ENCODE measurements at places on chromosomes 2 and 18. TPM values are rescaled to one million over a fixed set of nuclear protein-coding genes. Genes with fewer than 3 reads are reported as not detected.
A peak's percentile ranks its signal among the peaks of the same experiment; 100 is the strongest.

The TEKT4 gene
- not detected for total RNA-seq

The ZNF512 gene
- 37.6 TPM for total RNA-seq

The MYO5B gene
- 4.6 TPM for total RNA-seq

The UGT1A8 gene
- total RNA-seq: not detected

The AQP12A gene
- not detected for total RNA-seq

The SCG2 gene
- total RNA-seq: not detected

The IL1F10 gene
- total RNA-seq: not detected

The POTEJ gene
- not detected for total RNA-seq

The SDC1 gene
- 43.8 TPM for total RNA-seq

The LRRTM4 gene
- total RNA-seq: 0.16 TPM

DNA sequence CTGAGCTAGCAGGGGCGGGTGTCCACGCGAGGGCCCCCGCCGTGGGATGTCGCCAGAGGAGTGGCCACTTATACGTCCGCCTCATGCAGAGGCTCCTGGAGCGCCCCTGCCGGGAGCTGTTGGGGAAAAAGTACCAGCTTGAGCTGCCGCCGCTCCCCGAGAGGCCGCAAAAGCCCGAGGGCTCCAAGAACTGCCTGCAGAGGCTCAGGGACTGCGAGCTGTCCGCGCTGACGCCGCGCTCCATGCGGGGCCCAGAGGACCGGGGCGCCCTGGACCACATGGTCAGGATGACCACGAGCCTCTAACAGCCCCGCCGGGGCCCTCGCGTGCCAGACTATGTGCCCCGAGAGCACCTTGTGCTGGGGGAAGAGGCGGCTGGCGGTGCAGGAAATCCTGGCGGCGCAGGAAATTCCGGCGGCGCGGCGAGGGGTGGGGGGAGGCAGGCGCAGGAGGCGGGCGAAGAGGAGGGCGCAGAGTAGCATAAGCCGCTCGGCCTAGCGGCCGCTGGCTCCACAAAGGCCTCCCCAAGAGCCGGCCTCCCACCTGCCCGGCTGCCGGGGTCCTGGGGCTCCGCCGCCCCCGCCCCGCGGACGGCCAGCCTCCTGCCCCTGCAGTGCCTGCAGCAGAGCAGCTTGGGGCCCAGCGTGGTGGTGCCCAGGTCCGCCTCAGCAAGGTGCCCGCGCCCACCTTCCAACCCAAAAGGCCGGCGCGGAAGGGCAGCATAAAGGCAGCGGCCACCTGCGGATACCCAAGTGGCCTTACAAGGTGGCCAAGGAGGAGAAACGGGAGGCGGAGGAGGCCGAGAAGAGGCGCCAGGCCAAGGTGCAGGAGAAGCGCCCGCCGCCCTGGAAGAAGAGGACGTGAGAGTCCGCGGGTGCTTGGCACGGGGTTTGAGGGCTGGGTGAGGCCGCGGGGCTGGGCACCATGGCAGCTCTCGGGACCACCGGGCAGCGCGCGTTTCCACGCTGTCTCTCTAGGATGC is 42.1 kb upstream of the TRIM43B start:
- DNase-seq: peak; percentile 86

GRCh38 chr2:130964931-130965330 is 128.2 kb downstream of the ARHGEF4 start:
- no peak for DNase-seq

DNA sequence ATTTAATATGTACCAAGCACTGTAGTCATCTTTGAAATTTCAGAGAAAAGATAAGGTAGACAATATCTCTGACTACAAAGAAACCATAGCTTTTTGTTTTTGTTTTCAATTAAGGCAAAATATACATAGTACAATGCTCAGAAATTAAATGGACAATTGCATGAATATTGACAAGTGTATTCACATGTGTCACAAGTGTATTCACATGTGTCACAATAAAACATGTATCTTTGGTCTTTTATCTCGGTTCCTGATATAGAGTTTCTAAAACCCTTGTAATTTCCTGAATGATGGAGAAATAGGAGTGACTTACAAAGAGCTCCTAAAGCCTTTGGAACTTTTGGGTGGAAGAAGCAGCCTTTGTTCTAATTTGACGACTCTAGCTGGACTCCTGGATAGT is 756.4 kb downstream of the EPHA4 start:
- DNase-seq: no peak

- DNase-seq: no peak
Measured at GRCh38 chr2:68744366-68744912, 9.8 kb downstream of the ARHGAP25 start.

GRCh38 chr2:11563784-11564666 is 30.2 kb downstream of the GREB1 start:
- DNase-seq: peak; percentile 20

DNA sequence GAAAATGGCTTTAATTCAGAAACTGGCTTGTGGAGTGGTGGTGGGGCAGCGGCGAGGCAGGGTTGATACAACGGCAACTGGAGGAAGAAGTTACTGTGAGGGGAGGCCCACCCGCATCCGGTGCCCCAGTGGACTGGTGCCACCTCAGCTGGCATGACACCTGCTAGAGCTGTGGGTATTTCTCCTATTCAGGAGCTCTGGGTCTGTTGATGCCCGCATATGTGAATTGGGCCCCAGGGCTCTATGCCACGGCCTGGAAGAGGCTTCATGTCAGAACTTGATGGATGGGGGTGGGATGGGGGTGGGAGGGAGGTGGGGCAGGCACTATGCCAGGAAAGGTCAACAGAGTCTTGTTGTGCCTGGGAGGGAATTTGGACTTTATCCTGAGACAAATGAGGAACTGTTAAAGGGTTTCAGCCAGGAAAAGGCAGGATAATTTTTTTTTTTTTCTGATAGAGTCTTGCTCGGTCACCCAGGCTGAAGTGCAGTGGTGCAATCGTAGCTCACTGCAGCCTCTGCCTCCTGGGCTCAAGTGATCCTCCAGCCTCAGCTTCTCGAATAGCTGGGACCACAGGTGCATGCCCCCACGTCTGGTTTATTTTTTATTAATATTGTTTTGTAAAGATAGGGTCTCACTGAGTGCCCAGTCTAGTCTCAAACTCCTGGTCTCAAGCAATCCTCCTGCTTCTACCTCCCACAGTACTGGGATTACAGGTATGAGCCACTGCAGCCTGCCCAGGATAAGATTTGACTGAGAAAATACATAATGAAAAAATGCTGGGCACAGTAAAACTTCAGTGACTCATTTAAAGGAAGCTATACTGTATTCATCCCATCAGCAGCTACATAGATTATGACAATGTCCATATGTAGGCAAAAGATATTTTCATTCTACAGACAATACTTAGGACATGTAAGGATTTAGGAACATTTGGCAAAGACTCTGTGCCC is 52.6 kb downstream of the SH2D6 start:
- DNase-seq: peak; percentile 82

GRCh38 chr2:236866542-236867340 is 218.9 kb upstream of the COPS8 start:
- no peak for DNase-seq

DNA sequence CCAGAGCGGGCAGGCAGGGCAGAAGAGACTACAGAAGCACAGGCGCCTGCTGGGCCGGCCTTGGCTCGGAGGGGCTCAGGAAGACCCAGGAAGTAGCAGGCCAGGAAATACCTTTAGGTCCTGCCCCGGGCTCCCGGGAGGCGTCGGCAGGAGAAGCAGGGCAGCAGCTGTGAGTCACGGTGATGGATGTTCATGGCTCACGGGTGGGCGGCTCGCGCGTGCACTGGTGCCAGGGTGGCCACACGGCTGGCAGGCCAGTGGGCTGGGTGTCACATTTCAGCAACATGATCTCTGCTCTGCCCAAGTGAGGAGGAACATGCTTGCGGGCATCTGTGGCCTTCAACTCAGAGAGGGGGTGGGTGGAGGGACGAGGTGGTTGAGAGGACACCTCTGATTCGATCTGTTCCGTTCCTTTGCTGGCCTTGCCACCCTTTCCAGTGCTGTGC is 139.3 kb downstream of the KLHL29 start:
- no peak for DNase-seq

DNA sequence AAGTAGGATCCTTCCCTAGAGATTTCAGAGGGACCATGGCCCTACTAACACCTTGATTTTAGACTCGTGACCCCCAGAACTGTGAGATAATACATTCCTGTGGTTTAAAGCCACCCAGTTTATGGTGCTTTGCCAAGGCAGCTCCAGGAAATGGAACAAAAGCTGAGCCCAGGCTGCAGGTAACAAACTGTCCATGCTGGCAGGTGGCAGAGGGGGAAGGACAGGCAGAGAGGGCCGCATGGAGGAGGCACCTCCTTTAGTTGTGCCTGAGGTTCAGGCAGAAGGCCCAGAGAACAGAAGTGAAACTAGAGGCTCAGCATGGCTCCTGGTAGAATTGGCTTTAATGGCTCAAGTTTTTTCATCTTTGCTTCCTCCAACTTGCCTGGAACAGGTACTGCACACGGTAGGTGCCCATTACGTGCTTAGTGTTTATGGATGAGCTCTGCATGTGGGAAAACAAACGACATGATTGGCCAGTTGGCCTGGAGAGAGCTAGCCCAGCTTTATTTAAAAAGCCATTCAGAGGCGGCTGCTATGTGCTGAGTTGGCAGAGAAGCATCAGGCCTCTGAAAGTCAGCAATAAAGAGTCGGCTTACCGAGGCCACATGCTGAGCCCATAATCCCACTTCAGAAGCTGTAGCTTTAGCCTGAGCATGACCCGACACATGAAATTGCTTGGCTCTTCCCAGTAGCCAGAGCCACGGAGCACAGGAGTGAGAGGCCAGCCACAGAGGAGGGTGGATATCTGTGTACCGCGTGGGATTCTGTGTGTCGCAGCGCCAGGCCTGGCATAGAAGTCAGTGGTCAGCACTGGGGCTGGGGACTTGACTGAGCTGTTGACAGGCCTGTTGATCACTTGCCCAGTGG is 36.5 kb downstream of the HS1BP3 start:
- peak; percentile 66 for DNase-seq

DNA sequence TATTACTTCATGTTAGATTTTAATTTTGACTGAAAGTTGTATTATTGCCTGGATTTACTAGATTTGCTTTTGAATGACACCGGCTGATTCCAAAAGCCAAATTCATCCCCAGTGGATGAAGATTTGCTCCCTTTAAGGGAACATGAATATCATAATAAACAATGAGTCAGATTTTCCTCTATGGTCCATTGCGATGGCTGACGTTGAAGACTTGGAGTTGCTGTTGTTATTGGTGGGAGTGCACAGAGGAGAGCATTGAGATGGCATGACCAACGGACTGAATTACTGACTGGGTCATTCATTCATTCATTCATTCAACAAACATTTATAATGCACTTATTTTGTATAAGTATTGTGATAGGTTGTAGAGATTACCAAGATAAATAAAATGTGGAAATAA is 33.4 kb upstream of the LYPD1 start:
- no peak for DNase-seq

- peak; percentile 88 for DNase-seq
Measured at GRCh38 chr2:60552078-60552850, 1.2 kb downstream of the BCL11A start.

- no peak for DNase-seq
Measured at GRCh38 chr2:46559261-46559660, 79.9 kb downstream of the TMEM247 start.

DNA sequence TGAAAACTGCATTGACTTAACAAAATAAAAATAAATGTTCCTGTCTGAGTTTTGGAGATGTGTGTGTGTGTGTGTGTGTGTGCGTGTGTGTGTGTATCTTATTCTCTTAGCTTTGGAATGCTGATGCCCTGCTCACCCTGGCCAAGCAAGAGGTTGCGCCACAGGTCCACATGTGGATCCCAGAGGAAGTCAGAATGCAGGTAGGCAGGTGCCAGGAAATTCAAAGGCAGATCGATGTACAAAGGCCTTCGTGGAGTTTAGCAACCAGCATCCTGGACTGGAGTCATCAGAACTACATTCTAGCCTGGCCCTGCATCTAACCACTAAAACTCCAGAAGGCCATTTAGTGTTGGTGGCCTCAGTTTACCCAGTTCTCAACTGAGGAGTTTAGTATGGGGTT is 12.4 kb downstream of the G6PC2 start:
- DNase-seq: no peak

DNA sequence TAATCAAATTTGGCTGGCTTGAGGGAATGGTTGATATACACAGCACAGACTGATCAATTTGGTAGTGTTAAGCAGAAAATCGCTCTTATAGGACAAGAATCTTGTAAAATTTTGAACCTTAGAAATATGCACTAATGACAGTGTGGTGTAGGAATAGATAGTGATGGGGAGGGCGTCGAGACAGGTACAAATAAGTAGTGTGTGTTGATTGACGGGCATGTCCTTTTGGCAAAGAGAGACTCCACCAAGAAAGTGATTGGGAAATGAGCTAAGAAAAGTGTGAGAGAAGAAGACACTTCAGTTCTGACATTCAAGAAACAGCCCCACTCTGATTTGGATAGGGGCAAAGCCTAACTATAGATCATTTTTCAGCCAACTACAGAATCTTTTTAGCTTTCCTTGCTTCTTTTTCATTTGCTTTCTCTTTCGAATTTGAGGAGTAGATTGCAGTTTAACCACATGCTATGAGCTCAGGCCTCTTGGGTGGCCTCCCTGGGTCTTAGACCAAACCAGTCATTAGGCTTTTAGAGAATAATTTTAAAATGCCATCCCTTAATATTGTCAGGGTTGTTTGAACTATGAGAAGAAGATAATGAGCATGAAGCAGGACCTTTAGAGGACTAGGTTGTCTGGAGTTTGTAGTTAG is 127.1 kb downstream of the CERS6 start:
- DNase-seq: no peak

GRCh38 chr2:169162613-169163012 is 93.2 kb downstream of the DHRS9 start:
- no peak for DNase-seq

- no peak for DNase-seq
Measured at GRCh38 chr18:9944805-9945204, 31.0 kb downstream of the VAPA start.

- no peak for DNase-seq
Measured at GRCh38 chr2:231514951-231515297, 15.3 kb downstream of the NMUR1 start.

DNA sequence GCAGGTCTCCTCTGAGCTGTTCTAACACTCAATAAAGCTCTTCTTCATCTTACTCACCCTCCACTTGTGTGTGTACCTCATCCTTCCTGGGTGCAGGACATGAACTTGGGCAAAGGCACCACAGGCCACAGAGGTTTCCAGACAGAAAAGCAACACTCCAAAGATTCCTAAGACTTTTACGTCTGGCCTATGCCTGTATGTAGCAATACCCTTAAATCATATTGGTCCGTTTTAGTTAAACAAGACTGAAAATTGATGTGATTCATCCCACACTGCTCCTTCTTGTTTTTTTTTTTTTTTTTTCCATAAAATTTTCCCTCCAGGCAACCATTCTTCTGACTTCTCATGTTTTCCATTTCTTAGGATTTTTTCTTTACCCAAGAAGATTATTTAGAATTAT is 404.3 kb downstream of the PID1 start:
- peak; percentile 31 for DNase-seq

DNA sequence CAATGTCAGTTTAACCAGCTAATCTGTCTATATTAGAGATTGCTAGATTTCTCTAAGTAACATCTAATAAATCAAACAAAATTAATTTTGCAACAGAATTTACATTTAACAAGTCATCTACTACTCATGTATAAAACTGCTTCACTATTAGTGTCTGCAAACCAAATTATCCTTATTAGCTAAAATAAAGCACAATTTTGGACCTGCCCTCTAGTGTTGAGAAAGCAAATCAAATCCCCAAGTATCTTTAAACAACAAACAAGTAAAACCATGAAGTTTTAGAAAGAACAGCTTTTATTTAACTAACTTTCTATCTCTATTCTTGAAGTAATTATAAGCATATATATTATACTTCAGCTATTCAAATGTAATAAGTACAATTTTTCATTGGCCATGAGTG is 113.1 kb upstream of the SP3 start:
- DNase-seq: no peak

- no peak for DNase-seq
Measured at GRCh38 chr18:24016643-24017042, 2.1 kb downstream of the TTC39C start.

- peak; percentile 56 for DNase-seq
Measured at GRCh38 chr2:11680901-11681721, 11.1 kb upstream of the NTSR2 start.

Data from spleen (tissue), 13 donors.